ENCODE measurements at places on chromosomes 5 and 9.

- DNase-seq = peak; percentile 97
Measured at GRCh38 chr9:130962418-130963316, 23.6 kb upstream of the FIBCD1 start.

DNA sequence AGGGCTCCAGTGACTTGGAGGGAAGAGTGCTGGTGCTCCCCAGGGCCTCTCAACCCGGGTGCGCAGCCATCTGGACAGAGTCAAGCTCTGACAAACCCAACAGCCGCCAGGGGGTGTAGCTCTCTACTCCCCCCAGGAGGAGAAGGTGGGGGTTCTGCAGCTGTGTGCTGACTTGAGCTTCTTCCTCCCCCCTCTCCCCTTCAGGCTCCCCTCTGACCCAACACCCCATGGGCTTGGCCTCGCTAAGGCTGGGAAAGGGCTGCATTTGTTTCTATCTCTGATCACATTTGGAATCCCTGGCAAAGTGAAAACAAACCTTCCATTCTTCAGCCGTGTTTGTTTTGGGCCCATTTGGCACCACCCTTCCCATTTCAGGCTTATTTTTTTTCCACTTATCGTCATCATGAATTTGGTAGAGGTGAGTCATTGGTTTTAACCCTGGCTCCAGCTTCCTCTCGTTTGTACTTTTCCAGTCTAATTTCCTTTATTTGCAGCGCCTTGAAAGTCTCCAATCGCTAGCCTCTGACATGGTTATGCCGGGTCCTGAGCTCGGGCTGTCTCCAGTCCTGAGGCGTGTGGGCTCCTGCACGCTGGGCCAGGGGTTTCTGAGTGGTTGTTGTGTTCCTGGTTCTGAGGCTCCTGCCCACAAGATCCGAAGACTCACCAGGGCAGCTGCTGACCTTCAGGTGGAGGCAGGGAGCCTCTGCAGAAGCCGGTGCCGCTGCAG is 36.1 kb downstream of the DAP start:
- DNase-seq = peak; percentile 93

- DNase-seq = peak; percentile 98
Measured at GRCh38 chr9:99821396-99822108, at the start of gene NR4A3. Gene NR4A3, plus strand, starts transcription at chr9:99821885. Its CDS starts 6,158 bp downstream, at chr9:99828043.

DNA sequence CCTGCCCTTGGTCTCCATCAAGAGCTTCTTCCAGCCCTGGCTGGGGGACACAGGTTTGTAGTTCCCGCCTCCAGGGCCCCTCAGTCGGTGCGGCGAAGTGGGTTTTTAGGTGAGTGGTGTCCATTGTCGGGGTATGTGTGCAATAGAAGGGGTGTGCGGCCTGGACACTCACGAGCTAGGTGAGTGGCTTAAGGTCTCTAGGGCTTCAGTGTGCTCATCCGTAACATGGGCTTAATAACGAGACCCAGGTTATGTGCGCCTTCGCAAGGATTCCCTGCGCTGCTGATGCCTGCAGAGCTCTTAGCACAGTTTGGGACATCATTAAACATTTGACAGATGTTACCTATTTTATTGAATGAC is 656 bp downstream of the CEP78 start:
- peak; percentile 42 for DNase-seq

DNA sequence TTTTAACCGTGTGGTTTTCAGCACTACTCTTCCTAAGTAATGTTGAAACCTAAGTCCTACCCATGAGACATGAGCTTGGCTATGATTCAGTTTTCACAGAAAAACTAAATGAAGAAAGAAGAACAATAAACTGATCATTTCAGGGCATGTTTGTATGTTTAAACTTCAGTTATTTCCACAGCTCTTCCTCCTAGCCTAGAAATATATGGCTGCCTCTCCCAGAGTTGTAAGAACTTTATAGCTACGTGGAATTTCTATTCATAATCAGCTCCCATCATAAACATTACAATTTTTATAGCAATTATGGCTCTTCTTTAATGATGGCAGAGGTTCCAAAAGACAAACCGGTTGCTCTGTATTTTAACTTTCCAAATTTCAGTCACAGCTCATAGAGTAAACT is 314.7 kb upstream of the ADAMTSL1 start:
- DNase-seq = no peak

- DNase-seq = peak; percentile 63
Measured at GRCh38 chr9:73219985-73220626, 68.4 kb downstream of the ANXA1 start.

GRCh38 chr9:38253200-38253599 is 139.3 kb upstream of the ALDH1B1 start:
- no peak for DNase-seq

DNA sequence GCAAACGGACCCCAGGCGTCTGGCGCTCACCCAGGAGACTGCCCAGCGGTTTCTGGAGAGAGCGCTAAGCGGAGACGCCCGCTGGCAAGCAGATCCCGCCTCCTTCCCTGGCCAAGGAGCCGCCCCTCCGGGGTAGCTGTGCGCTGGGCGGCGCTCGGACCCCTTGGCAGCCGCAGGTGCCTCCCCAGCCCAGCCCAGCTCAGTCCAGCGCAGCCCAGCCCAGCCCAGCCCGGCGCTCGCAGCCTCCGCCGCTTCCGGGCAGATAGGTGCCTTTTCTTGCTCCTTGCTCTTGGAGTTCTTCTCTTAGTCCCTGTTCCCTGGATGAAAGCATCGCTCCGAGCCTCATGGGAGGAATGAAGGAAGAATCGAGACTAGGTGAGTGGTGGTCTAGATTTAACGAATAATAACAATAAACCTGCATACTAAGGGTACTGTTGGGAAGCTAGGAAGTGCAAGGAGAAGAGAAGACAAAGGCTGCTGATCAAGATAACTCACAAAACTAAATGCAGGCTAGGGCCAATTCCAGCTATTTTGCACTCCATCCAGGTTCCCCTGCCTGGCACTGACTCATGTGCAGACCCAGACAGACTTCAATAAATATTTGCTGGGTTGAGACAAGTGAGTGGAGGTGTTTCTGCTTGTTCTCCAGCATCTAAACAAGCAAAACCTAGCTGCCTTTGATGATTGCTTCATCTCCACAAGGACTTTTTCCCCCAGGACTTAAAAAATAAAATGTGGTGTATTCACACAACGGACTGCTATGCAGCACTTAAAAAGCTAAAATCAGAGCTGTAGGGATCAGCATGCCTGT is at the start of gene STK32A:
STK32A (plus strand) TSS at position 202 of the 811 bp plus-strand sequence. CDS start 4,609 bp downstream, outside the sequence.
- DNase-seq = peak; percentile 18

DNA sequence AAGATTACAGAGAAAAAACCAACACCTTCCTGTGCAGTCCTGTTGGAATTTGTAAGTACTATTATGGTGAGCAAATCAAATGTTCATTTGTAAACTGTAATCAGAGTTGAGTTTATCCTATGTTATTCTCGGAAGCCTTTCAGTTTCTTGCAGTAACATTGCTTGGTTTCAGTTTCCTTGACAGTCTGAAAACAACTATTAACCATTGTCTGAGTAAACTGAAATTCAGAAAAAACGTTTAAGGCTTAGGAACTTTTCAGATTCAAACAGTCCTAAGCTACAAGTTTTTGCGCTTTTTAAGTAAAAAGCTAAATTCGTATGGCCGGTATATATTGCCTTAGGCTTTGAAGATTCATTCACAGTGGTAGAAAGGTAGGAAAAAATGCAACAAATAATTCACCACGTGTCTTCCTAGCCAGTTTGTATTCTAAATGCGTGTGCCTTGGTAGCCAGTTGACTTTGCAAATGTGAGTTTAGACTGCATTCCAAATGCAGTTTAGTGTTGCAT is 2.5 kb downstream of the GPBP1 start:
- peak; percentile 55 for DNase-seq

GRCh38 chr5:116137544-116138378 is 52.9 kb downstream of the COMMD10 start:
- DNase-seq = peak; percentile 73

GRCh38 chr5:73977146-73977545 is 351.1 kb downstream of the ARHGEF28 start:
- no peak for DNase-seq
